ENCODE measurements at places on chromosomes 2 and 18.
A peak's percentile ranks its signal among the peaks of the same experiment; 100 is the strongest.

DNA sequence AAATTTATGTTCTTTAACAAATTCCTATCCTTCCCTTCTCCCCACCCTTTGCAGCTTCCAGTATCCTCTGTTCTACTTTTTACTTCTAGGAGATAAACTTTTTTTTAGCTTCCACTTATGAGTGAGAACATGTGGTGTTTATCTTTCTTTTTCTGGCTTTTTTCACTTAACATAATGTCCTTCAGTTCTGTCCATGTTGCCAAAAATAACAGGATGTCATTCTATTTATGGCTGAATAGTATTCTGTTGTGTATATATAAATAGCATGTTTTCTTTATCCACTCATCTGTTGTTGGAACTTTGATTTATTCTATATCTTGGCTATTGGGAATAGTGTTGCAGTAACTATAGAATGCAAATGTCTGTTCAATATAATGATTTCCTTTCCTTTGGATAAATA, 1191.2 kb downstream of the CNTNAP5 start:
- no peak for DNase-seq

GRCh38 chr2:106542746-106543359, 55.7 kb downstream of the CD8B2 start:
- DNase-seq = peak; percentile 54

DNA sequence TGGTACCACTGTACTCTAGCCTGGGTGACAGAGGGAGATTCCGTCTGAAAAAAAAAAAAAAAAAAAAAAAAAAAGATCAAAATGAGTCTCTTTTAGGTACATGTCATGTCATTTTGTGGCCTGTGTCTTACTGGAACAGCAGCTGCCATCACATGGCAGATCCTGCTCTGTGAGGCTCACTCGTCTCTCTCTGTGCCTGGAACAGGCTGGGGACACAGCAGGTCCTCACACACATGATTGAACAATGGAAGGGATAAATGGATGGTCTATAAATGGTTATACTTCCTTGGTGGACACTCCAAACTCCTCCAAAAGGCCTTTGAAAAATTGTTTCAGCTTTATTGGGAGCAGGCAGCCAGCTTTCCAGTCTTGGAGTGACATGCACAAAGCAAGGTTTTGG, 236.2 kb upstream of the COPS8 start:
- DNase-seq = no peak

- DNase-seq = no peak
Measured at GRCh38 chr18:73976433-73976832, 171.2 kb downstream of the FBXO15 start.

DNA sequence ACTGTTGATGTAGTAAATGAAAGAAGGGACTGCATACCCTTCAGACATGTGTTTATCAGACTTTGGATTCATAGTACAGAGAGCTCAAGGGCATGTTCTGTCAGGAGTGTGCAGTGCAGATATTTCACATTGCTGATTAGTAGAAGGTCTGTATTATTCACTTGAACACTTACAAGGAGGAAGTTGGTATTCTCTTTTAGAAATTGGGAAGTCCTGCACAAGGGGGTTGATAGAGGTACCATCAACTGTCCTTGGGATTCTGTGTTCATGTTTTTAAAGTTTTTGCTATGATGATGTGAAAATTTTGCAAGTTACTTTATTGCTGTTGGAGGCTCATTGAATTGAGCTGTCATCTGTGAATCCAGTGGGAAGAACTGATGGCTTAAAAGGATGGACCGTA, 6.7 kb downstream of the PSMD1 start:
- DNase-seq = no peak

GRCh38 chr2:234061624-234062257, 11.2 kb downstream of the SPP2 start:
- no peak for DNase-seq

- DNase-seq = no peak
Measured at GRCh38 chr2:123976054-123976648, 48.9 kb upstream of the CNTNAP5 start.

DNA sequence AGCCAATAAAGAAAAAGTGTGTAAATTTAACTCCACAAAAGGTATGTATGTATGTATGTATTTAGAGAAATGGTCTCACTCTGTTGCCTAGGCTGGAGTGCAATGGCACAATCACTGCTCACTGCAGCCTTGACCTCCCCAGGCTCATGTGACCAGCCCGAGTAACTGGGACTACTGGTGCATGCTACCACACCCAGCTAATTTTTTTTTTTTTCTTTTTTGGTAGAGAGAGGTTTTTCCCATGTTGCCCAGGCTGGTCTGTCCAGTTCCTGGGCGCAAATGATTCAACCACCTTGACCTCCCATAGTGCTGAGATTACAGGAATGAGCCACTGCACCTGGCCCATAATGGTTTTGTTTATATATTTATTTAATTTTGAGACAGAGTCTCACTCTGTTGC, 67.1 kb downstream of the CERKL start:
- no peak for DNase-seq

GRCh38 chr2:159072795-159073194, 104.4 kb downstream of the TANC1 start:
- no peak for DNase-seq

- DNase-seq = no peak
Measured at GRCh38 chr2:57878171-57878865, 168.3 kb upstream of the VRK2 start.

DNA sequence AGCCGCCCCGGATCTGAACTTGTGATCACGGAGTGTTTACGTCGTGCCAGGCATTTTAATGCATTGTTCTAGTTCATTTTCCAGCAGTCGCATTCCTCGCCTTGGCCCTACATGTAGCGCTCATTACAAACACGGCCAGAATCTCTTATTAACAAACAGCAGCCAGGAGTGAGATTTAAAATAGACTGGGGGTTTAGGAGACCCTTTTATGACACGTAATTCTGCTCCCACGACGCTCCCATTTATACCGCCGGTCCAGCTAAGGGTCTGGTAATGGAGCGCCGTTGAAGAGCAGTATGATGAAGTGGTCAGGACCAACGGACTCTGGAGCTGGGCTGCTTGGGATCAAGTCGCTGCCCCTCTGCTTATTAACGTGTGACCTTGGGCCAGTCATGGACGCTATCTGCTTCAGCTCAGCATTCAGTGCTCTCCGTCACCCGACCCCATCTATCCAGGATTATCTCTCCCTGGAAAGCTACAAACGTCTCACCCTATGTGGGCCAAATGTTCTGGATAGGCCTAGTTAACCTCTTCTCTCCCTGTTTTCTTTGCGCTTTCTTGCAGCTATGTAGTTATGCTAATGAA, 745 bp downstream of the MSH2 start:
- DNase-seq = no peak

- no peak for DNase-seq
Measured at GRCh38 chr2:239790313-239790712, 234.8 kb downstream of the NDUFA10 start.

DNA sequence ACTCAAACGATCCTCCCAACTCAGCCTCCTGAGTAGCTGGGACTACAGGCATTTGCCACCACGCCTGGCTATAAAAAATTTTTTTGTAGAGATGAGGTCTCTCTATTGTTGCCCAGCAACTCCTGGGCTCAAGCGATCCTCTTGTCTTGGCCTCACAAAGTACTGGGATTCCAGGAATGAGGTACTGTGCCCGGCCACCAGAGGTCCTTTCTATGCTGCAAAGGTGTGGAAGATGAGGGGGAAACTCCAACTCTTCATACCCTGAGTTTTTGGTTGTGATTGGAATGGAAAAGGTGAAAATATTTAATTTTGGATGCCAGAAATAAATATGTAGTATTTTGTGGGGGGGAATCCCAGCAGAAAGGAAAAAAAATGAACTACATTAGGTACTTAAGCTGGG, 36.0 kb downstream of the MRPL33 start:
- DNase-seq = no peak

- DNase-seq = peak; percentile 64
Measured at GRCh38 chr2:231677632-231678104, 30.7 kb upstream of the PTMA start.

DNA sequence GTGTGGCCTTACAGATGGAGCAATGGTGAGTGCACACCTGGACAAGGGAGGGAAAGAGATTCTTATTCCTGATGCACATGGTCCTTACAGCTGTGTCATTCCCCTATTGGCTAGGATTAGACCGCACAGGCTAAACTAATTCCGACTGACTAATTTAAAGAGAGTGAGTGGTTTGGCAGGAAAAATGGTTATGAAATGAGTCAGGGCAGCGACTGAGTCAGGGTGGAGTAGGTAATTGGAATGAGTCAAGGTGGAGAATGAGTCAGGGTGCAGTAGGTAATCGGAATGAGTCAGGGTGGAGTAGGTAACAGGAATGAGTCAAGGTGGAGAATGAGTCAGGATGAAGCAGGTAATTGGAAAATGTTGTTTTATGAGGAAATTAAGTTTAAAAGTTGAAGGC, 1353.7 kb upstream of the LRRTM1 start:
- no peak for DNase-seq

- DNase-seq = no peak
Measured at GRCh38 chr2:231287696-231288095, 89.3 kb downstream of the ARMC9 start.

DNA sequence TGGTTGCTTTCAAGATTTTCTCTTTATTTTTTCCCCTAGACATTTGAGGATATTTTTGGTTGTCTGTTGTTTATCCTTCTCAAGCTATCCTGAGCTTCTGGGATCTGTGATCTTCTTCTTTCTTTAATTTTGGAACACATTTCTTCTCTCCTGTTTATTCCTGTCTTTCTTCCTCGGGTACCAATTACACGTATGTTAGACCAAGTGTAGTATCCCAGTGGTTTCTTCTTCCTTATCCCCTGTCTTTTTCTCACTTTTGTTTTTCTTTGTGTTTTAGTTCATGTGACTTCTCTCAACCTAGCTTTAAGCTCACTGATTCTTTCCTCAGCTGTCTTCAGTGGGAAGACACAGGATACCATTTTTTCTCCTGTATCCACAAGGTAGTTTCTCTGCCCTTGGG, 120.0 kb downstream of the GALR1 start:
- DNase-seq = no peak

- DNase-seq = no peak
Measured at GRCh38 chr2:204299766-204300165, 245.5 kb upstream of the PARD3B start.

- no peak for DNase-seq
Measured at GRCh38 chr2:19351899-19352697, 6.3 kb downstream of the OSR1 start.

DNA sequence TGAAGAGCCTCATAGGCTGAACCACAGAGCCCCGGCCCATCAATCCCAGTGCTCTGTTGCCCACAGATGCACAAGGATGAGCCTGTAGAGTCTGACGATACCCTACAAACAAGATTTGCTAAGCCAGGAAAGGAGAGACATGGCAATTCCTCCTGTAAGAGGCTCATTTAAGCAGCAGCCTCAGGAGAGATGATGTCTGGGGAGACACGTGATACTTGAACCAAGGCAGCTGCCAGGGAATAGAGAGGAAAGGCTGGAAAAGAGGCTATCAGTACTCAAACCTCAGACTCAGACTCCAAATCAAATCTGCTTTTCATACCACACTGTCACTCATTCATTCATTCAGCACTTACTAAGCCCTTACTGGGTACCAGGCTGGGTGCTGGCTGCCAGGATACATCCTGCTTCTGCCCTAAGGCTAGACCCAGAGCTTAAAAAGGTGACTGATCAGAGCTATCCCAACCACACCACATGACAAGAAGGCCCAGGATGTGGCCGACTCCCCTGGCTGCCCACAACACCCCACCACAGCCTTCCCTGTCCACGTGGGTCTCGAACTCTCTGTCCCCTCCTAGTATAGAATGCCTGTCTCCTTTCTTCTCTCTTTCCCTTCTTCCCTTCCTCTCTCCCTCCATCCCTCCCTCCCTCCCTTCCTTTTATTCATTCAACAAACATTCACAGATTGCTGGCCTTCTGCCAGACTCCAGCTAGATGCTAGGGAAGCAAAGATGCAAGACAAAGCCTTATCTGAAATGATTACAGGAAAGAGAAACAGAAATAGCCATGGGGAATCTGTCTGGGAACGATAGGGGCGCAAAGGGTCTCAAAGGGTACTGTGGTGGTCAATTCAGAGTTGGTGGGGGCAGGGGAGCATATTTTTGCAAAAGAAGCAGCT, 23.4 kb upstream of the KCNK3 start:
- DNase-seq = no peak

DNA sequence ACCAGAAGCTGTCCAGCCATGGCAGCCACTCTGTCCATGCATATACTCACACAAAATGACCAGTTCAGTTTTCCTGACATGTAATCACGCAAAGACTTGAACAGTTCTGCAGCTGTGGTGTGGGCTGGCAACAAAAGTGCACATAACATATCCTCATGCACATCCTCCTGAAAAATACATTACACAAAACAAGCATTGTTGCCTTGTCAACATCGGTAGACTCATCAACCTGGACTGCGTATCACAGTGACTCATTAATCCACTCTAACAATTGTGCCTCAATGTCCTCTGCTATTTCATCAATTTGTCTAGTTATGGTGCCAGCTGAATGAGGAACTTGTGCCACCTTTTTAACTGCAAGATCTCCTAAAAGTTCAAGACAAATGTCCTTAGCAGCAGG, 19.5 kb downstream of the RBKS start:
- DNase-seq = no peak

- no peak for DNase-seq
Measured at GRCh38 chr2:1656961-1657841, 87.1 kb downstream of the PXDN start.

DNA sequence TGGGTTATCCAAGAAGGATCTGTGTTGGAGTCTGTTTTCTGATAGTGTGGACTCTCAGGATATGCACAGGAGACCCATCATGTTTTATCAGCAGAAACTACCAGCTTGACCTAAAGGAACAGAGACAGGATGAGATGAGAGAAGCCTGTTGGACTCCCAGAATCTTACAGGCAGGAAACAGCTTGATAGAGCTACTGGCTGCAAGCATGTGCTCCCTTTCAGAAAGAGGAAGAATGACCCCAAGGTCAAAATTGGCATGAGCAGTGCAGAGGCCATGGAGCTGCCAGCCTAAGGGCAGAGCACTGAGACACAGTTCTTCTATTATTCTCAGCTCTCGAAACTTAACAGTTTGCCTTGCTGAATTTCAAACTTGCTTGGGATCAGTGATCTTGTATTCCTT, 135.2 kb upstream of the NFATC1 start:
- DNase-seq = no peak

DNA sequence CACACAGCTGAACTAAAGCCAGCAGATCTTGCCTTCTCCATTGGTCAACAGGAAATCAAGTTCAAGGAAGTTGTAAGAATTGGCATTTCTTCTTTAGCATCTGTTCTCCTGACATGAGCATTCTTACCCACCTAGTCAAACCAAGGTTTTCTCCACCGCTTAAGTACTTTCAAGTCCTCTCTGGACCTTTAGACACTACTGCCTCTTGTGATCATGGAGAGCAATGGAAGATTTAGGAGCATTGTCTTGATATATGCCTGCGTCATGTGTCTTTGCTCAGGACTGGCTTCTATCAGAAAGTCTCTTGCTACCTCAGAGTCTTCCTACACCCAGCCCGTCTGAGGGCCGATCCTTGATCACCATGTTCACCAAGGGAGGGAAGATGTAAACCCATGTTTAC, 262.2 kb downstream of the PHLPP1 start:
- no peak for DNase-seq

All from GM12892 (cell line).